ENCODE measurements at places on chromosomes 7 and 10.

DNA sequence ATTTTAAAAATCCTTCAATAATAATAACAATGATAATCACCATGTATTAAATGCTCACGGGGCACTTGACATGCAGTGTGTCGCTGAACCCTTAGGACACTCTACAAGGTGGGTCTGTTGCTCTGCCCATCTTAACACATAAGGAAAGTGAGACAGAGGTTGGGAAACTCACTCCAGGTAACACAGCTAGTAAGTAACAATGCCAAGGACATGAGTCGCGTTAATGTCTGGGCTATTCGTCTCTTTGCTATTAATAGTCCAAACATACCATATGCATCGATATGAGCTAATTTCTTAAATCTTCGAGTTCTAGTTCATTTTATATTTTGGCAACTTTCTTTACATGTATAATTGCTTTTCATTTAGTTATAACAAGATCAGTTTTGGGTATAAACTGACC is 79.5 kb downstream of the BEND7 start:
- DNase-seq: no peak

DNA sequence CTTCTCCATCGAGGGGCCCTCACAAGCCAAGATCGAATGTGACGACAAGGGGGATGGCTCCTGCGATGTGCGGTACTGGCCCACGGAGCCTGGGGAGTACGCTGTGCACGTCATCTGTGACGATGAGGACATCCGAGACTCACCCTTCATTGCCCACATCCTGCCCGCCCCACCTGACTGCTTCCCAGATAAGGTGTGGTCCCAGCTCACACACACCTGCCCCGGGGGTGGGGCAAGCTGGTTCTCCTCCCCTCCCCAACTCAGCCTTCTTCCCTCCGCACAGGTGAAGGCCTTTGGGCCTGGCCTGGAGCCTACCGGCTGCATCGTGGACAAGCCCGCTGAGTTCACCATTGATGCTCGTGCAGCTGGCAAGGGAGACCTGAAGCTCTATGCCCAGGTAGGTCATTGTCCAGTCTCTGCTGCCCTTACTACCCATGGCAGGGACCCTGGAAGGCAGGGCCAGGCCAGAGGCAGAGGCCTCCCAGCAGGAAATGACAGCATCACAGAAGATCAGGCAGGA is 11.0 kb downstream of the FLNC start:
- DNase-seq: no peak

- no peak for DNase-seq
These were observed 6.8 kb upstream of the MSRB2 start for GRCh38 chr10:23088609-23089008.

DNA sequence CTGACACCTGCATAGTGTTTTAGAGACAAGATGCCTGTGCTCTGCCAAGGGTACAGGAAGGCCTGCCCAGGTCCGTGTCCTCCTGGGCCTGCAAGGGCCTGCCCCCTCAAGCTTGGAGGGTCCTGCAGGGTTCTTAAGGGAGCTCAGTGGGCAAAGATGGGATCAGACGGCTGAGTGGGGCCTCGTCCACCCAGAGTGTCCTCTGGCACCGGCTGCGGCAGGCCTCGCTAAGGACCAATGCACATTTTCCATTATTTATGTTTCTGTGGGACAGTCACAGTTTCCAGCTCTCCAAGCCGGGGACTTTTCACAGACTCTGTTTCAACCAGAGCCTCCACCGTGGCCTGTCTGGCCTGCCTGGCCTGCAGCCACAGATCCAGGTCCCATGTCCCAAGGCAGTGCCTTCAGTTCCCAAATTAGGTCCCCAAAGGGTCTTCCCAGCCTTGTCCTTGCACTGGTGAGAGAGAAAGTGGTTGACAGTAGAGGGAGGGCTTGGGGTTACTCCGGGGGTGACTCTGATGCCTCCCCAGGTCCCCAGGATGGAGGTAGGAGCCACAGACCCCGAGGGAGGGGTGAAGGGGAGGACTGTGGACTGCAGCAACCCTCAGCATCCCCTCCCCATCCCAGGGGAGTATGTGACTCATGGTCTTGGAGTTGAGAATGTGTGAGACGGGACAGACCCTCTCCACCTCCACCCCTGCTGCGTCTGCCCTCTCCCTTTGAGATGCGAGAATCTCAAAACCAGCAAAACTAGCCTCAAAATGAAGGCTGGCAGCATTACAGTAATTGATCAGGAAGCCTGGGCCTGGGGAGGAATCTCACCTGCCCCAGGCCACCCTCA is 14.8 kb downstream of the MYL10 start:
- DNase-seq: no peak

DNA sequence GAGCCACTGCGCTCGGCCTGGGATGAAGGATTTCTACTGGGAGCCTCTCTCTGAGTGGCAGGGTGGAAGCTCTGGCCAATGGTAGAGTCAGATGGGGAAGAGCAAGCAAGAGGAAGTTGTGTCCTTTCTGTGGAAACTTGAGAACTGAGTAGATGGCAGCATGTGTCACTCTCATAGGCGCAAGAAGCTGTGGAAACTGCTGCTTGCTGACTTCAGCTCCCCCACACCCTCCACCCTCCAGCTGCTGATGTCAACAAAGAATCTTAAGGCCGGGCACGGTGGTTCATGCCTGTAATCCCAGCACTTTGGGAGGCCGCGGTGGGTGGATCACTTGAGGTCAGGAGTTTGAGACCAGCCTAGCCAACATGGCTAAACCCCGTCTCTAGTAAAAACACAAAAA is 39.8 kb upstream of the SRGN start:
- no peak for DNase-seq

- no peak for DNase-seq
These were observed 25.8 kb upstream of the FAM13C start for GRCh38 chr10:59387951-59388670.

DNA sequence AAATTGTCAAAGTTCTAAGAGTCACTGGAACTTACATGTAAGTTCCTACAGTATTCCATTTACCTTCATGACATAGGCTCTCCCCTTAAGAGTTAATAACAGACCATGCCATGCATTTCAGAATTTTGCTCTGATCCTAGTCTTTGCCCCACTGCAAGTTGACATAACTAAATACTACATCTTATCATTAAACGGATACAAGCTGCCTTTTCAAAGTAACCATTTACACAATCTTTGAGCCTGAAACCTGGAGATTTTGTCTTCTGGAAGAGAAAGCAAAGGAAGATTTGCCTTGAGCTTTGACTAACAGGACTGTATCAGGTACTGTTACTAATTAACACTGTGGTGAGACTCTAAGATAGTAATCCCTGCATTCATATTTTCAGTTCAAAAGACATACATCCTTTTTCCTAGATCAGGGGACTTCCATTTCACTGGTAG is 9.3 kb upstream of the AKR1D1 start:
- no peak for DNase-seq
